ENCODE measurements at places on chromosomes 16 and 17.

- DNase-seq: no peak
Measured at GRCh38 chr16:58105631-58106030, 23.6 kb downstream of the CFAP20 start.

DNA sequence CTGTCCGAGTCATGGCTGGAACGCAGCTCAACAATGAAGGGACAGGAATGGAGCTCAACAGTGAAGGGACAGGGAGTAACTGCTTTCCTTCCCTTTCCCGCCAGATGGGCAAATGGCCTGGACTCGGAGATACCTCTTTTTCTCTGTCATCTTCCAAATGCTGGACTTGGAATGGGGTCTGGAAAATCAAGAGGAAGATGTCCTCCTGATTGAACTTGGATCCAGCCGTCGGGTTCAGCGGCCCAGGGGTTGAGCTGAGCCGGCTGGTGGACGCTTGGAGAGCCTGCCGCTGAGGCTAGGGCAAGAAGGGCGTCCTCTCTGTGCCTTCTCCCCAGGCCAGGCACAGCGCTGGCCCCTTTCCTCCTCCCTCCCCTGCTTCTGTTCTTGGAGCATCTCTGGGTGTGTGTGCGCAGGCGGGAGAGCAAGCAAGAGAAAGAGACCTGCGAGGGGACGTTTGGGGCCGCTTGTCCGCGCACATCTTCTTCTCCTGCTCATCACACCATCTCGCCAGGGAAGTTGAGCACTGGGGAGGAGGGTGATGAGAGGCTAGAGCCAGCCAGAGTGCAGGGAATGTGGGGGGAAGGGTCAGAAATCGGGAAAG, 6.6 kb downstream of the NEUROD2 start:
- DNase-seq: no peak

GRCh38 chr16:66842765-66843164, 1.4 kb upstream of the CA7 start:
- no peak for DNase-seq

- peak; percentile 64 for DNase-seq
Measured at GRCh38 chr17:81397314-81398175, 2.3 kb downstream of the BAHCC1 start.

DNA sequence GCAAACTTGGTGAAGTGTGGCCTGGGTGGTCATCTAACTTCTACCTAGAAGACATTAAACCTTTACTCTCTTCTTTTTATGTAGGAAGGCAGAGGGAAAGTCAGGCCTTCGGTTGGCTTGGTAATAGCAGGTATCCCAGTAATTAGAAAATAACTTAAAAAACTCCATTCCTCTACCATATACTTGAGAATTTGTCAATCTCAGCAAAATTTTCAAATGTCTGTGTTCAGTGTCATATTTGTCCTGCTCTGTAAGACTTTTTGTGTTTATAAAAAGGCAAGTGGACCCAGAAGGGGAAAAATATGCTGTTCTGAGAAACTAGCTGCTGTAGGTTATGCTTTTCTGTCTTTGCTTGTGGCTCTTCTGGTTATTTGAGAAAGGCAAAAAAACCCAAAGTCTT, 5.8 kb downstream of the HMOX2 start:
- DNase-seq: no peak

DNA sequence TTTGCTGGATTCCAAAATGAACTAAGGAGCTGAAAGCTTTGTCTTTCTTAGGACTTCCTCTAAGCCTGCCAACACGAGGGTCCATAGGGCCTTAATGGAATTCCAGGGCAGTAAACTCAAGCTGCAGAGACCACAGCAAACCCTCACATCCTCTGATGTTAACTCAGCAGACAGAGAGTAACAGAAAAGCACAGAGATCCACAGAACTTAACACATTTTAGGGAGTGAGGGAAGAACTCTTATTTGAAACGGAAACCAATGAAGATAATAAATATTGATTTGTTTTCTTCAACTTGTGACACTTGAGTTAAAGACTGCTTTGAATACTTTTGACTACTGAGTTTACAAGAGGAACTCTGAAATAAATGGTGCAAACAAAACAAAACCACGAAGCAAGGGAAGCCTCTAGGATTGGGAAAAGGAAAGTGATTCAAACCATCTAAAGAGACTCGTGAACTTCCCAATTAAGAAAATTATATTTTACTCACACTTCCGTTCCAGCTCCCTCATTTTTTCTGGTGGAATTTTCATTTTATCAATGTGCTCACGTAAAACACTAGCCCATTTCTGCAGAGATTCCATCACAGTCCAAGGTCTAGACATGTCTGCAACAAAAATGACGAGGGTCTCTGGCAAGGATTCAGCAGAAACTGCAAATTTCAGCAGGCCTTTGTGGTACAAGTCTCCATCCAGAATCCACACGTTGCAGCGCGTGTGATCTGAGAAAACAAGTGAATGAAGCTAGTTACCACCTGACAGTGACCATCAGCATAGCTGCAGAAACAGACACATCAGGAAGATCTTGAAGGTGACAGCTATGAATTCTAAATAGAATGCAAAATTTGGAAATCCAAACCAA, 9.2 kb downstream of the DYNC1LI2 start:
- DNase-seq: no peak

All from HAP-1 (cell line).